ENCODE measurements at places on chromosomes 16 and 17. TPM values are rescaled to one million over a fixed set of nuclear protein-coding genes. Genes with fewer than 3 reads are reported as not detected.
A peak's percentile ranks its signal among the peaks of the same experiment; 100 is the strongest.

DNA sequence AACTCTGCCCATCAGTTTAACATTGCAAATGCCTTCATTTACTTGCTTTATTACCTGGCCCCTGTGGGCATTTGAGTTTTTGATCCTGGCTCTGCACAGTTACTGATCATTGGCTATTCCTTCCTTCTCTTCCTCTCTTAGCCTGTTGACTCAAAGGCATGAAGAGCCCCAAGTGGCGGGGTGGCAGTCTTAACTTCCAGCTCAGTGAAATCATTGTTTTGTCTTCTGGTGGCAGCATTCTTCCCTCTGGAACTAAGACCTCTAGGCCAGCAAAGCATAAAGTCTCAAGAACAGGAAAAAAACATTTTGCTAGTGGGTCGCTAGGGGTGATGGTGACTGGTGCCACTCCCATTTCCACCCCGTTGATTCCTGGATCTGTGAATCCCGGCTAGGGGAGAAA, 52.3 kb upstream of the MRTFB start:
- ATAC-seq, result no peak

GRCh38 chr16:89572485-89573205, 2.9 kb upstream of the CPNE7 start:
- ATAC-seq, result no peak

- peak; percentile 53 for ATAC-seq
Observed at GRCh38 chr17:35094902-35095301, 24.8 kb downstream of the RAD51D start.

GRCh38 chr17:81898885-81899284, 3.2 kb upstream of the NPB start:
- ATAC-seq, result no peak

Gene ALOX15B
- total RNA-seq, result 4.0 TPM

Gene C17orf107
- 0.81 TPM for total RNA-seq

- ATAC-seq, result no peak
Observed at GRCh38 chr17:10046786-10047785, 142.0 kb upstream of the RCVRN start.

Measured in gastroesophageal sphincter (tissue), 4 donors.